Epithelial cell of proximal tubule (primary cell): ENCODE measurements at places on chromosomes 16 and 17. TPM values are rescaled to one million over a fixed set of nuclear protein-coding genes. Genes with fewer than 3 reads are reported as not detected.

DNA sequence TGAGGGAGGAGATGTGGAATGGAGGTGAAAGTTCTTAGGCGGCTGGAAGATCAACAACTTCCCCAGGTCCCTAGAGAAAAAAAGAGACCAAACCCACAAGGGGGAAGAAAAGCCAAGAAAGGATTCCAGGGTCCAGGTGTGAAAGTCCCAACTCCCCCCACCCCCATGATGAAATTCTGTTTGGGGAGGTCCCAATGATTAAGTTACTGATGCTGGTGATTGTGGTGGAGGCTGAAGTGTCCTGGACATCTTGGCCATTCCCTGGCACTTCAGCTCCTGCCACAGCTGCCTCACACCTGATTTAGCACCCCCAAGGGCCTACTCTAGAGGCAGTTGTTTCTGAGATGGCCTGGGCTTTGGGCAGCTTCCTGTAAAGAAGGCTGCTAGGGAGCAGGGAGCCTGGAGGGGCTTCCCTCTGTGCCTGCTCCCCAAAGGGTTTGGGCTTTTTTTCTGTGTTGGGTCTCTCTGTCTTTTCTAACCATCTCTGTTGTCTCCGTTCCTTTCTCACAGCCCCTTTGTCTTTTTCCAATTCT, 13.1 kb downstream of the HOXB4 start:
- no peak for DNase-seq

DNA sequence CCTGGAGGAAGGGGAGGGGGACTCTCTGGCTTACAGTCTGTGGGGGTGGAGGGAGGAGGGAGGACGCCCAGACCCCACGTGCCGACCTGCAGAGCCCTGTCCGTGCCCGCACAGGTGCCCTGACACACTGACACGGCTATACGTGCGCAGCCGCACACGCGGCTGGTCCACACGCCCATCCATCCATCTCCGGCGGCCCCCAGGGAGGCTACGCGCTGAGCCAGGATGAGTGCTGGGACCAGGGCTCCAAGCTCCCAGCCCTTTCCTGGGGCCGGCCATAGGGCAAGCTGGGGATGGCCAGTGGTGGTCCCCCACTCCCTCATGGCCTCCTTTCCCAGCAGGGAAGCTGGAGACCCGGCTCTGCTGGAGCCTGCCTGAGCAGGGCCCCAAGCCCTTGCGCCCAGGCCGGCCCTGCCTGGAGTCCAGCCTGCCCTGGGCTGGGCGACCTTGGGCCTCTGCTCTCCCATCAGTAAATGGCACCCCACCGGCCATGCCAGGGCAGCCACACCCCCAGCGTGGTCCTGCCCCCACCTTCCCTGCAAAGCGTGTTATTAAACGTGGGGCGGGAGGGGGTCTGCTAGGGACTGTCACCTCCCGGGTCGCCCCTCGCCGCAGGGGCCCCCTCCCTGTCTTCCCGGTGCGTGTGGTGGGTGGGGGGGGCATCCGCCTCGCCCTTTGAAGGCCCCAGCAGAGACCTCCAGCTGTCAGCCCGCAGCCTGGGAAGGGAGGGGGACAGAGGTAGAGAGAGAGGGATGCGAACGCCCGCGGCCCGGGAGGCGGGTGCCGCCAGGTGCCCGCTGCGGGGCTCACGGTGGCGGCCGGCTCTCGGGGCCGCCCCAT, 863 bp downstream of the CASKIN1 start:
- no peak for DNase-seq

- no peak for DNase-seq
Measured at GRCh38 chr17:10772425-10773380, 31.2 kb downstream of the TMEM238L start.

DNA sequence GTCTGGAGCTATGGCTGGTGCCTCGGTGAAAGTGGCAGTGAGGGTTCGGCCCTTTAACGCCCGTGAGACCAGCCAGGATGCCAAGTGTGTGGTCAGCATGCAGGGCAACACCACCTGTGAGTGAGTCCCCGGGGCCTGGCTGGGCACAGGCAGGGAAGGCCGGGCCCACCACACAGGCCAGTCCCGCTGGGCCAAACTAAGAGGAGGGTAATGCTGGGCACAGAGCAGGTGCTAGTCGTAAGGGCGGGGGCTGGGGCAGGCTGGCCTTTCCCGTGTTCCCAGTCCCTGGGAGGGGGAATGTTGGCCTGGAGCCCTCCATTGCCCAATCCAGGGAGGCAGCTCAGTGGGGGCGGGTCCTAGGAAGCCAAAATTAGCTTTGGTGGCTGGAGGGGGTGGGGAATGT, 2.5 kb downstream of the KIF1C start:
- no peak for DNase-seq

- DNase-seq, result no peak
Measured at GRCh38 chr17:2975469-2975958, 87.9 kb downstream of the OR1D5 start.

CHST4 gene
- 0.12 and 1.1 TPM in 2 replicates for total RNA-seq

KRT16 gene
- total RNA-seq, result 2.0 and 4.3 TPM in 2 replicates

CNGB1 gene
- total RNA-seq, result under 0.01 and 1.4 TPM in 2 replicates
